ENCODE measurements at places on chromosomes 12 and 14.

DNA sequence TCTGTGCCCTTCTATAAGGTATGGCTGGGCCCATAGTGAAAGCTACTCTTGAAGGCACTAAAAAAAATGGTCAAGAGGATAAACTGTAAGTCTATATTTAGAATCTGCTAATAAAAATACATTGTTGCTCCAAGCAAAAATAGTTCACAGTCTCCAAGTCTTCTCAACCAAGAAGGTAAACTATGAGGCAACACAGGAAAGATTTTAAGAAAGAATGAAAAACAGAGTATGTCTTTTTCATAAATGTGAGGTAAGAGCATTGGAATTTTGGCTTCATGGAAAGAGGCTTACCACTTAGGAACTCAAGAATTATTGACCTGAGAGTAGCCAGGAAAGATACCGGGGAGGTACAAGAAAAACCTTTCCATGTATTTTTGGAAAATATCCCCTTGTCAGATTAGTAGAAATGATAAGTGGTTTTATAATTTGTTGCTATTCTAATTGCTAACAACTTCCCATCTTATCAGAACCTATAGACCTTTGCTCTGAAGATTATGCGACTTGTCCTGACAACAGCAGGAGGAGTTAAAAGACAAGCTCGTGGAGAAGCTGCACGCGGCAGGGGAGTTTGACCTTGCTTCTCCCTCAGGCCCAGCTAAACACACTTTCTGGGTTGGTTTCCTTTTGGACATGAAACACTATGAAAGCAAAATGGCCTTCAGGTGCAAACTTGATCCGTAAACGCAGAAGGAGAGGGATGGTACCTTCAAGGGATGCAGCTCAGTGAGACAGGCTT lies 238.1 kb downstream of the FOXN3 start:
- no peak for DNase-seq

DNA sequence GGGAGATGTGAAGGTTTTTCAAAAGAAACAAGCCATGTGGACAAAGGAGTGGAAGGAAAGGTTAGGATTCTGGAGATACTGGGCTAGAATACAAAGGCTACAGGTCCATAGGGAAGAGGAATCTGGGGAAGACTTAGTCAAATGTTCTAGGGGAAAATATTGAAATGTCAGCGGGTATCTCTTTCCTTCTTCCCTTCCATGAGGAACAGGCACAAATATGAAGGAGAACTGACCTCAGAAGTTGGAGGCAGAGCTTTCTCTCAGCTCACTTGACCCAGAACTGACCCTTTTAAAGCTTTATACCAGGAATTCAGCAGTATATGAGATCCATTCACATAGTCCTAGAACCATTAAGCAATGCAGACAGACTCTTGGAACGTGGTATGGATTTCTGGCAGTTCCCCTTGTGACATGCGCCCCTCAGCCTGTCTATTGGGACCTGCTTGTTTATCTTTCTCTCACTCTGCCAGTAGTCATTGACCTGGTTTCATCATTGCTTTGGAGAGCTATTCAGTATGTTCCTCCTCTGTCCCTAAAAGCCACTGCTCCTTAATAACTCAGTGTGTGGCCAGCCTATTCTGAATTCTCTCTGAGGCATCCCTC lies 43.0 kb upstream of the GSG1 start:
- no peak for DNase-seq

GRCh38 chr14:104228221-104228620 lies 89.8 kb downstream of the KIF26A start:
- DNase-seq = no peak

GRCh38 chr14:67268426-67269150 lies 27.4 kb downstream of the PALS1 start:
- no peak for DNase-seq

- DNase-seq = no peak
Observed at GRCh38 chr12:15322164-15323061, at the start of gene PTPRO. PTPRO (plus strand) TSS chr12:15322508.

GRCh38 chr14:22839159-22839779 lies 2.9 kb downstream of the MMP14 start:
- DNase-seq = no peak

Data from activated gamma-delta T cell (primary cell).